Renal cortex interstitium (tissue), 15 donors: ENCODE measurements at places on chromosomes 7 and 10. TPM values are rescaled to one million over a fixed set of nuclear protein-coding genes. Genes with fewer than 3 reads are reported as not detected.

Gene SLC13A4
- polyA plus RNA-seq, result 6.7 TPM

Gene SPDYE8
- polyA plus RNA-seq, result 0.32 TPM

Gene CPED1
- polyA plus RNA-seq, result 43.3 TPM

Gene AKR1C8
- polyA plus RNA-seq, result 0.64 TPM

Gene SNCG
- polyA plus RNA-seq, result 9.9 TPM

Gene DHX32
- 24.2 TPM for polyA plus RNA-seq

Gene UTF1
- polyA plus RNA-seq, result 0.17 TPM

Gene CYP17A1
- 0.54 TPM for polyA plus RNA-seq

Gene IL6
- polyA plus RNA-seq, result not detected

Gene XRCC2
- polyA plus RNA-seq, result 10.2 TPM

Gene FGFBP3
- polyA plus RNA-seq, result 3.6 TPM

Gene MPP7
- 8.2 TPM for polyA plus RNA-seq

Gene WIPF3
- 5.6 TPM for polyA plus RNA-seq

Gene SPDYE11
- polyA plus RNA-seq, result 0.32 TPM

Gene NPFFR1
- polyA plus RNA-seq, result 0.23 TPM
